Fibroblast of skin of right biceps (primary cell): ENCODE measurements at places on chromosomes 5 and 9.

DNA sequence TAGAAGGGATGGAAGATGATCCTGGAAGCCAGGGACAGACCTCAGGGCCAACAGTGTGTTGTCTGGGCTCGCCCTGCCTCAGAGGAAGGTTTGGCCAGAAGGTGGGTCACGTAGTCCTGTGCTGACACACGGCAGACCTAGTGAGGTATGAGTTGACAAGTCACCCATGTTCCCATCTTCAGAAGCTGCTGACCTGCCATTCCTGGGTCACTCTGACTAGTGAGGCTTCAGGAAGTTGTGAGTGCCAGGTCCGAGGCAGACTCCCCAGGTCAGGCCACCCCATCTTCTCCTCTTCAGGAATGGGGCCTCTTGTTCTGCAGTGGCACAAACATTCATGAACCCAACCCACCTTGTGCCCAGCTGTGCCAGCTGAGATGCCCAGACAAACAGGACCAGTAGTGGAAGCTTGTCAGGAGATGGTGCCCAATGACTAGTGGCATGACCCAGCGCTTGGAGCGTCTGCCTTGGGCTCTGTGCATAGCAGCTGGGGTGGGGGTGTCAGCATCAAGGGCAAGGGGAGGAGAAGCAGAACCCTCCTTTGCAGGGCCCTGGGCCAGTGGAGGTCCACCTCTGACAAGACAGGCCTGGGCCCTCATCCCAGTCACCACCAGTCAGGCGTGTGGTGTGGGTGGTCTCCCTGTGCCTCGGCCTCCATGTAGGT is 16.8 kb upstream of the ANGPTL2 start:
- DNase-seq, result no peak

DNA sequence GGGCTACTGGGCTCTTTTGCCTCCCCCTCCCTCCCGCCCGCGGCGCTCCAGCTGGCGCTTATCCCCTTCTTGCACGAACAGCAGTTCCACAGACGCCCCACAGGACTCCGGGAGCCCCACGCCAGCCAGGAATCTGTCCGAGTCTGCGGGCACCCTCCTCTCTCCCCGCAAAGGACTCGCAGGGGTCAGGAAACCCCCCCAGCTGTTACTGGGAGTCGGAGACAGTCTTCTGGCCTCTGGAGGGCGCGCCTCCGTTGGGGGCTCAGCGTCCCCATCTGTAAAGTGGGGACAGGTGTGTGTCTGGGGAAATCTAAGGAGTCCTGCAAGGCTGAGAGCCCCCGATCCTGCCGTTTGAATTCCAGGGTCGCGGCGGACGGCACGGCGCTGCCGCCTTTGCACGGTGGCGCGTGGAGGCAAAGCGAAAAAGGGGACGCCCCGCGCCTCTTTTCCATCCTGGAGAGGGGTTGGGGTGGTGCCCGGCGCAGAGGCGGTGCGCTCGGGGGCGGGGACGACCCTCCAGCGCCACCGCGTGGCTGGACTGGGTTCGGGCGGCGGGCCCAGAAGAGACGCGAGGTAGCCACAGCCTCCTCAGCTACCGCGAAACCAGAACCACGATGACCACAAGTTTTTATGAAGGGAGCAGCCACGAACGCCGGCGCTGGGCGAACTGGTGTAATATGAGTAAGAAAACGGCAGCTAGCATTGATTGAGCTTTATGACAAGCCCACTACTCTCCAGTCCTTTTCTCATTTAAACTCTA is 2.8 kb upstream of the CCIN start:
- peak; percentile 86 for DNase-seq

DNA sequence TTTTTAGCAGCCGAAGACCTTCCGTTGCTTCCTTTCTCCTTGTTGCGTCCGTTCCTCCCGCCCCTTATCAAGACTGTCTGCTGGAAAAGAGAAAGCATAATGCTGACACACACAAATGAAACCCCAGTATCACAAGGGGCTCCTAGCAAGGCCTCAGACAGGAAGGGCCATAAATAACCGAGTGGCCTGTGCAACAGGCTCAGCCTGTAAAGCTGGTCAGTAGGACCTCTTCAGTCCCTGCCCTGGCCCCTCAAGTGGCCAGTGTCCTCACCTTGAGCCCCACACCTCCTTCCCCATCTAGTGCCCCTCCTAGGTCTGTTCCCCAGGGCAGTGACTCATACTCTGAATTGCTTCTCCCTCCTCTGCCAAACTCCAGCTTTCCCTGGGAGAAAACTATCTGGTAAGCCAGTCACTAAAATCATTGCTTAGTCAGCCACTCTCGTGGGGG is 174.6 kb upstream of the IL12B start:
- peak; percentile 87 for DNase-seq

- DNase-seq, result peak; percentile 6
Observed at GRCh38 chr9:85900504-85901201, 40.3 kb upstream of the NAA35 start.
